ENCODE measurements at places on chromosomes 2 and 18. TPM values are rescaled to one million over a fixed set of nuclear protein-coding genes. Genes with fewer than 3 reads are reported as not detected.

Gene HAAO
- not detected for total RNA-seq

Gene SCN7A
- not detected for total RNA-seq

Gene HOXD9
- not detected for total RNA-seq

Gene NGEF
- total RNA-seq, result not detected

Gene CDH19
- total RNA-seq, result not detected

Gene PARD3B
- not detected for total RNA-seq

Gene IL1R1
- total RNA-seq, result 0.19 TPM

Data from natural killer cell treated with Interleukin-12 subunit alpha and Interleukin-12 subunit beta and Interleukin-15 and Interleukin-18, amount 100 ng/mL, for 72 hours (primary cell).